ENCODE measurements at places on chromosomes 4 and X.
A peak's percentile ranks its signal among the peaks of the same experiment; 100 is the strongest.

DNA sequence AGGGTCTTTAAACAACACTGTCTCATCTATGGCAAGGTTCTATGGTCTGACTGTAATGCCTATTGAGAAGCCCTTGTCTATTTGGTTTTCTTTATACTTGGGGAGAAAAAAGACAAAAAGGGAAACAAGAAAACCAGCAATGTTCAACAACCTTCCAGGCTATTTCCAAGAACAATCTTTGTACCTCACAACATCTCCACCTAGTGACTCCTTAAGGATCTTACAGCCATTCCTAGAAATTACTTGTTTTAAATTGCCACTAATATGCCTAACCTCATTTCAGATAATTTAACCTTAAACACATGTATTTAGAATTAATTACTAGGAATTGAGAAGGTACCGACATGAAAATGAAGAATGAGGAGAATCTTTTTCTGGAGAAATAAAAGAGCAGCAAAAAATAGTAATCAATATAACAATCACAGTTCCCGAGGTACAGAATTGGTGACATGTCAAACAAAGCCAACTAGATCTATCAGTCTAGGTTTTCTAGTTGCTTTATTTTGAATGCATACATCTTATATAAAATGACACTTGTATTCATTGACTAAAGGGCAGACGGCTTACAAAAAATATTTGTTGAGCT lies 1.6 kb upstream of the RBM46 start:
- DNase-seq, result peak; percentile 54

DNA sequence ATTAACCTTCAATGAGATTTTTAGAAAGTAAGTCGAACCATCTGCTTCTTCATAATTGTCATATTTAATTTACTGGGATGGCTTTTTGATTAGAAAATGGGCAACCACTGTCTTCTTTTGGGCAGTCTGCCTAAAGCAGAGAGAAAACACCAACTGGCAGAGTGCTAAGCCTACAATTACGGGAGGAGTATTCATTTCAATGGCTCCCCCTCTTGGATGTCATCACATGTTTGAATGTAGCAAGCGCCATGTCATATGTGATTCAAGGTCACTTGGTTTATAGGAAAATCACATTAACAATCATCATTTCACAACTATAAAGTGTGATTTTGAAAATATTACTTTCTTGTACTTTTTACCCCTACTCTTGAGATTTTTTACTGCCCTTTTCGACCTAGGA lies 261.9 kb downstream of the FRMPD4 start:
- DNase-seq, result no peak

DNA sequence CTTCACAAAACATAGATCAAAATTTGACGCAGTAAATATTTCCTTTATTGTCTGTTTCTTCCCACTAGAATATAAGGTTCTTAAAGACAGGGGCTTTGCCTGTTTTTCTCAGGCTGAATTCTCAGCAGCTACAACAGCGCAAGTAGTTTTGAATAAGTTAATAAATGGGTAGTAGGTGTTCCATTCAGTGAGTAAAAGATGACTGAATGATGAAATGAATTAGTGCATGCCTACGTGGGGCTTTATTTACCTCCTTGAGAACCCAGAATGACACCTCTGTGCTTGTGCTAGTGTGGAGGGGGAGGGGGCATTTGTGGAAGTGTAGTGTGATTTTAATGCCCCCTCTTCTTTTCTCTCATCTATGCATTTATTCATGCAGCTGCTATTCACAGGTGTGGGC lies 278.9 kb downstream of the FBXW7 start:
- DNase-seq, result no peak

GRCh38 chr4:37603070-37603468 lies 83.1 kb downstream of the RELL1 start:
- peak; percentile 48 for DNase-seq

GRCh38 chr4:113278324-113278934 lies 229.0 kb downstream of the ANK2 start:
- peak; percentile 76 for DNase-seq

DNA sequence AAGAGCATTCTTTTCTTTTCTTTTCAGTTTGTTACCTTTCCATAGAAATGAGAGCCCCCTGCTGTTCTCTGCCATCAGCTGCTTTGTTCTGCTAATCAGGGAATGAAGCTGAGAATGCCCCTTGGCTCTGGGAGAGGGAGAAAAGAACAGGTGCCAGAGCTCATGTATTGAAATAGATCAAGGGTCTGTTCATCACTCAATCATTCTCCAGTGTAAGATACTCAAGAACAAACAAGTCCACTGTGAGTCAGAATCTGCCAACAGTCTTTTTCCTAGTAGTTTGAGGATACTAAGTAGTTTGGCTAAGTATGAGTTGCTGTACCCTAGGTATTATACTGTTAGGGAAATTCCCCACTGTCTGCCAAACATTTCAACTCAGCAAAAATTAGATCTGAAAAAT lies 144.3 kb downstream of the RTL3 start:
- DNase-seq, result peak; percentile 19

- no peak for DNase-seq
Measured at GRCh38 chr4:108072300-108072699, 82.6 kb downstream of the HADH start.
